NCI-H1694 treated with DMSO at 0.1 percent for 48 hours (cell line): ENCODE measurements at places on chromosomes 5 and 9.

DNA sequence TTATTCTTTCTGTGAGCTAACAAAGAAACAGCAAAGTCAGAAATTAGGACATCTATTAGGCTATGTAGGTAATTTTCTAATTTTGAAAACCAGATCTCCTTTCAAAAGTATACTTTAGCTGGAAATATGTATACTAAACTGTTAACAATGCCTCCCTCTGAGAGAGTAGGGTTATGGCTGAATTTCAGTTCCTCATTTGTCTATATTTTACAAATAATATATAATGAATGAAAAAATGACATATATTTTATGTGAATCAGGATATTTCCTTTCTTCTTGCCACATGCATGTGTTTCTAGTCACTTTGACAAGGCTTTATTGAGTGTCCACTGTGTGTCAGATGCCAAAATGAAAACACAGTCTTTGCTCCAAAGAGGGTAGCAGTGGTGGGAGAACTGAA lies 15.4 kb downstream of the HACD4 start:
- no peak for DNase-seq

DNA sequence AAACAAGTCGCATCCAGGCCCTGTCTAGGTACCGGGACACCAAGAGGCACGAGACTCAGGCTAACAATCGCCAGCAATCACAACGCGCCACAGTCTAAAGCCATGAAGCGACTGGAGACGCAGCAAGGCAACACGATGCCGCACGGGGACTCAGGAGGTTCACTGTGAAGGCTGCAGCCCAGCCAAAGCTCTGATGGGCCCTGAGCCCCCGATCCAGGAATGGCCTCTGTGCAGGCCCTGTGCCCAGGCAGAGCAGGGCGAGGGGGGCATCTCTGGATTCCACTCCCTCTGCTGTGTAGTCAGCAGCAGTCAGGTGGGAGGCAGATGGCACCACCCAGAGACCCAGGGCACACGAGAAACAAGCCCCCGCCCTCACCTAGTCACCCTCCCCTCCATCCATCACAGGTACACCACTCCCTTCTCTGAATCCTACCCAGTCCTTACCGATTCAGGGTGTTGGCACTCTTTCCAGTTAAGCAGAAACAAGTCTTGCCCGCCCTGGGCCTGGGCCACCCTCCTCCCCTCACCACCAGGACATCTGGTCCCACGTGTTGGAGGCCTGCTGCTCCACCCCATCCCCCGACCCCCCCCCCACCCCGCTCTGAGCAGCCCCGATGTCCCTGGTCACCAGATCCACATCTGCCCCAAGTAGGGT lies 1.1 kb downstream of the RALGDS start:
- DNase-seq = peak; percentile 55

- no peak for DNase-seq
These were observed 11.3 kb downstream of the SLC23A1 start for GRCh38 chr5:139371482-139372435.

GRCh38 chr5:139733010-139733688 lies 62.5 kb upstream of the PSD2 start:
- no peak for DNase-seq

DNA sequence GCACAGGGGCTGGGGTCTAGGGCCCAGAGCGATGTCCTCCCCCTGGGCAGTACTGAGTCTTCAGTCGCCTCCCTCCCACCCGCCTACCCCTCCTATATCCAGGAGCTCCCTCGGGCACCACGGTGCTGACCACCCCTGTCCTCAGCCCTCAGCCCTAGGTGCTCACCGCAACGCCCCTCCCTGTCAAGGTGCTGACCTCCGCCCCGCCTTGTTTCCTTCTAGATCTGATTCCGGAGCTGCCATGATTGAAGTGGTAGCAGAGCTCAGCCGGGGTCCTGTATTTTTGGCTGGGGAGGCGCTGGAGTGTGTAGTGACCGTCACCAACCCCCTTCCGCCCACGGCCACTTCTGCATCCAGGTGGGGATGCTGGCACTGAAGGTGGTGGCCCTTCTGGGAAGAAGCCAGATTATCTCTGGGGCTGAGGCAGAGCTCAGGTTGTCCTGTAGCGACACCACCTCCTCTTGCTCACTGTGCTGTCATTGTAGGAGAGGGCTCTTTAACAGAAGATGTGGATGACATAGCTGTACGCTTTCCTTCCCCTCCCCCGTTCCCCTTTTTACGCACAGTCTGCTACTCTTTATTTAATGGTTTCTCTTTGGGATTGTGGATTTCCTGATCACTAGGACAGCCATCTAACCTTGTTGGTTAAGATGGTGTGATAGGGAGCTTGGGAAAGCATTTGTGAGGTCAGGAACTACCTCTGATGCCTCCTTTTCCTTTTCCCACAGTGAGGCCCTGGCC lies 598 bp downstream of the RGP1 start:
- no peak for DNase-seq

DNA sequence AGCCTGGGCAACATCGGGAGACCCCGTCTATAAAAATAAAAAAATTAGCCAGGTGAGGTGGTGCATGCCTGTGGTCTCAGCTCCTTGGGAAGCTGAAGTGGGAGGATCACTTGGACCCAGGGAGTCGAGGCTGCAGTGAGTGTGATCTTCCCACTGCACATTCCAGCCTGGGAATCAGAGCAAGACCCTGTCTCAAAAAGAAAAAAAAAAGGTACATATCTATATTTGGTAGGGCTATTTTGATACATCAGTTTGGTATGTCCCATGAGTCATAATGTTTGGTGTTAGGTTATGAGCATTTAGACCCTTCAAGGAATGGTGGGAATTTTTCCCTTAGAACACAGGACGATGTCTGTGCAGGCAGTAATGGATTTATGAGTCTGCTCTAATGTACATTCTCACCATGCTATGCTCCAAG lies 55.3 kb upstream of the POU4F3 start:
- no peak for DNase-seq

DNA sequence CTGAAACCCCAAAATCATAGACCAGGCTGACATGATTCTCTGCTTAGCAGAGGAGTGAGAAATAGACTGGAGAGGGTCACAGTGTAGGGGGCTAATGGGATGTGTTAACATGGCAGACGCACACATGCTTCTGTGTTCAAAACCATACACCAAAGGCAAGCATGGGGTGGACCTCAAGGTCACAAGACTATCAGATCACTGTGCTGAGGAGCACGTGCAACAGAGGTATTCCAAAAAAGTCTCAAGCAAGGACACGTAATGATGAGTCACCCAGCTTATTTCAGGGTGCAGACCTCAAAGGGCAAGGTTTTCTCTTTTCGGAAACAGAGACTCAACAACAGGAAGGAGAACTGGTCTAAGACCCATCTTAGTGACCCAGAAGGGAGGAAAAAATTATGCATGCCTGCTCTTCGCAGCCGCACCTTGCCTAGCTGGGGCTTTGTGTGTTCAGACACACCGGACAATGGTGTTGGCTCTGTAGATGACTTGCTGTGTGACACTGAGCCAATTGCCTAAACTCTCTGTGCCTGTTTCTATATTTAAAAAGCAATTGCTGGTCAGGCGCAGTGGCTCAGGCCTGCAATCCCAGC lies 20.3 kb downstream of the WHRN start:
- no peak for DNase-seq

DNA sequence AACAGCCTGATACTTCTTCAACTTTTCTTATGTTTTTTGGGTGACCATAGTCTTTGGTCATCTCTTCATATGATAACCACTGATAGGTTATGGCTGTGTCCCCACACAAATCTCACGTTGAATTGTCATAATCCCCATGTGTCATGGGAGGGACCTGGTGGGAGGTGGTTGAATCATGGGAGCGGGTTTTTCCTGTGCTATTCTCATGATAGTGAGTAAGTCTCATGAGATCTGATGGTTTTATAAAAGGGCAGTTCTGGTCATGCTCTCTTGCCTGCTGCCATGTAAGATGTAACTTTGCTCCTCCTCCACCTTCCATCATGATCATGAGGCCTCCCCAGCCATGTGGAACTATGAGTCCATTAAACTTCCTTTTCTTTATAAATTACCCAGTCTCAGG lies 8.7 kb downstream of the RHOBTB3 start:
- DNase-seq = no peak

- DNase-seq = no peak
These were observed 4.4 kb downstream of the CRB2 start for GRCh38 chr9:123360161-123361085.

DNA sequence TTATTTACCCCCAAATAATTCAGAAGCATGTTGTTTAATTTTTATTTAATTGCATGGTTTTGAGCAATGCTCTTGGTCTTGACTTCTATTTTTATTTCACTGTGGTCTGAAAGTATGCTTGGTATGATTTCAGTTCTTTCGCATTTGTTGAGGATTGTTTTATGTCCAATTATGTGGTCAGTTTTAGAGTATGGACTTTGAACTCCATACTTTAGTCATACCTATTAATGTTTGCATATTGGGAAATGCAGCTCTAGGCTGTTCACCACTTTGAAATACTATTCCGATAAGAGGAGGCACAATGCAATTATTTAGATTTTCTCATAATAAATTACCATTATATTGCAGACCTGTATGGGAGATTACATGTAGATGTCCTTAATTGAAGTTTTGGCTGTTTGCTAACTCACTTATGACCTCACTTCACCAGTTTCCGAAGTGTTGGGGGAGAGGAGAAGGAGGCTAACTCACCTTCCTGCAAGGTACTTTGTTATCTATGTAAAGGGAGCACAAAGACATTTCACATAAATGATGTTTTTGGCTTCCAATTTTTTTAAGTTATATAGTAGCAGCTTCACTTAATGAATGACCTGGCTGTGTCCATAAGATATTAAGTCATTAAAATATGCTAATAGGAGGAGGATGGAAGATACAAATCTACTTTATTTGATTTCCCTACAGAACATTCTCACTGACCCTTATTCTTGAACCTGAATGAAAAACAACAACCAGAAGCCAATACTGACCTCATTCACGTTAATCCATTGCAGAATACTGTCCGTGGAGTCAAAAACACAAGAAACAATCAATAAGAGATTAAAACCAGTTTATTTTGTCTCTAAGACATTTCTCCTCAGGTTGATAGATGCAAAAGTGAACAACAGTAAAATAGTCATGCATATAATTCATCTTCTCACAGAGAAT lies 970.3 kb upstream of the ARRDC3 start:
- no peak for DNase-seq

GRCh38 chr9:120478208-120478607 lies 101.8 kb downstream of the CDK5RAP2 start:
- no peak for DNase-seq

- no peak for DNase-seq
These were observed 471.8 kb downstream of the KIF4B start for GRCh38 chr5:155485386-155485785.

DNA sequence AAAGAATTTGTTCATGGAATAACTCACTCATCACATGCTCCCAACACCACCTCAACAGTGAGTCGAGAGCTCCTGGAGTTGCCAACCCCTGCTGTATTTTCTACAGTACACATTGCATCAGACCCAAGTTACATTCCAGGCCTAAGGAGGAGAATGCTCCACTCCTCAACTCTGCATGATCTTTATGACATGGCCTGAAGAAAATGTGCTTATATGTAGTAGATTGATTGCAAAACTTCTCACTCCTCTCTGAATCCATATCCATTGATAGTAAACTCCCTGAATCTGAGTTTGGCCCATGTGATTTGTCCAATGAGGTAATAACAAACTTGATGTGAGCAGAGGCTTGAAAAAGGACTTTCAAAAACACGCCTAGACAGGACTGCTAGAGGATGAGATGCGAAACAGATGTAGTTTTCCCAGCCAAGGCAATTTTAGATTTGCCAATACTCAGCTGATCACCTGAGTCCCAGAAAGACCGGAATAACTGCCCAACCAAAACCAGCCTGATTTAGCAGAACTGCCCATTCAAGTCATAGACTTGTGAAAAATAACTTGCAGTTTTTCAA lies 29.0 kb upstream of the PAPPA start:
- DNase-seq = no peak

DNA sequence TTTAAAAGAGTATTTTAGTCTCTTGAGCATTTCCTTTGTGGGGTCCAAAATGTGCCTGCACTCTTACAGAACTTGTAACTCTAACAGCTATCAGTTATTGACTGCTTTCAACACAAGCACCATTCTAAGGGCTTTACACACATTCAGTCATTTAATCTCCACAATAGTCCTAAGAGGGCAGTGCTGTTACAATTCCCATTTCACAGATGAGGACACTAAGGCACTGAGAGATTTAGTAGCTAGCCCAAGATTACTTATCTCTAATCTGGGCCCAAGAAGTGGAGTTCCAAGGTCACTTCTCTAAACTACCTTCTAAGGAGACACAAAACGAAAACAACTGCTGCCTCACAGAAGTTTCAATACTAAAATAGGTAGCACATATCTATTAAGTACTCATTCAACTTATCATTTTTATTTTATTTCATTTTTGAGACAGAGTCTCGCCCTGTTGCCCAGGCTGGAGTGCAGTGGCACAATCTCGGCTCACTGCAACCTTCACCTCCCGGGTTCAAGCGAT lies 275.2 kb downstream of the CWC27 start:
- DNase-seq = no peak

- no peak for DNase-seq
These were observed 100.8 kb downstream of the TMC1 start for GRCh38 chr9:72622186-72622585.

DNA sequence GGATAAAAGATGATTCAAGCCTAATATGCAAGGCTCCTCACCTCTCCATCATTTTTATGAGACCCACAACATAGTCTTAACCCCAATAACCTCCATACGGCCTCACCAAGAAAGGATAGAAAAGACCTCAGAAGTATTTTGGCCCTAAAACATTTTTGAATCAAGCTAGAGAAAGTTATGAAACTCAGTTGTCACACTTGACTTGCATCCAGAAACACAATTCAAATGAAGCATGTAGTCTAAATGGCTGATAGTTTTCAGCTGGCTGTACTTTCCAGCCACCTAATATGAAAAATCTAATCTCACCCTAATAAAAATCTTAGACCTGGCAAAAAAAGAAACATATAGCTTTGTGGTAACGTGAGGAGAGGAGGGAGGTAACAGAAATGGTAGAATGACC lies 116.1 kb downstream of the ARL15 start:
- DNase-seq = no peak

DNA sequence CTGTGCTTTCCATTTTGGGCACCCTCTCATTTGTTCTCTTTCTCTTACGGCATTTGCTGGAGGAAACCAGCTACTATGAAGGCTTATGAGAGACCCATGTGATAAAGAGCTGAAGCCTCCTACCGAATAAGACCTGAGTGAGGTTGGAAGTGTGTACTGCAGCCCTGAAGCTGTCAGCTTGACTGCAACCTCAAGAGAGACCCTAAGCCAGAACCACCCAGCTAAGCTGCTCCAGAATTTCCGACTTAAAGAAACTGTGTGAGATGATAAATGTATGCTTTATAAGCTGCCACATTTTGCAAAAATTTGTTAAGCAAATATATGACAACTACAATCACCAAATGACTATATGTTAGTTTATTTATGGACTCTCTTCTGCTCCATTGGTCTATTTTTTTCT lies 151.7 kb upstream of the PTPRD start:
- no peak for DNase-seq
